SK-MEL-5 (cell line): ENCODE measurements at places on chromosomes 11 and 22.

- peak; percentile 74 for DNase-seq
These were observed 27.4 kb upstream of the ST14 start for GRCh38 chr11:130131961-130132850.

- no peak for DNase-seq
These were observed 84.7 kb upstream of the AKIP1 start for GRCh38 chr11:8826139-8826786.

- DNase-seq: no peak
These were observed 12.3 kb upstream of the SCUBE2 start for GRCh38 chr11:9103542-9104276.

DNA sequence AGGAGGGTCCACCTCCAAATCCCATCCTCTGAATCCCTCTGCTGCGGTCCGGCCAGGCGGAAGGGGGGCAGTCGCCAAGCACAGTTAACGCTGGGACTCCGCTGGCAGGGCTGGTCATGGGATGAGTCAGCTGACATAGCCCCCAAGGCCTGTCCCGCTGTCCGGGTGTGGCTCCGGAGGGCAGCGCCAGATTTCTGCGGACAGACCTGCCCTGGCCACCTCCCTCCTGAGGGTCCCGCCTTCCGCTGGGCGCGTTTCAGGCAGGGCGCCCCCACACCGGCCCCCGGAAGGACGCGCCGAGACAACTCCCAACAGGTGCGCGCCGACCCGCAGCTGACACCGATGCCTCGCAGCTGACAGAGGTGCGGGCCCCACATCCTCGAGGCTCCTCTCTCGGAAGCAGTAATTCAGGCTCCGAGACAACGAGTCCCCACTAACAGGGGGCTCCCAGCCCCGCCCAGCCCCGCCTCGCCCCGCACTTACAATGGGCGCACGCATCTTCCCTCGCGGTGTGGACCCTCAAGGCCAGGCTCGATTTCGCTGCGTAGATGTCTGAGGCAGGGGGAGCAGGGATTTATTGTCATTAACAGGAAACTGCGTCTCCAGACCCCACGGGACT, 607 bp downstream of the PLAAT3 start:
- DNase-seq: no peak
